Left cardiac atrium (tissue), 4 donors: ENCODE measurements at places on chromosomes 7 and 10. TPM values are rescaled to one million over a fixed set of nuclear protein-coding genes. Genes with fewer than 3 reads are reported as not detected.

The HUS1 gene
- total RNA-seq, result 28.4 TPM

The SBDS gene
- 147 TPM for total RNA-seq

The ABCC2 gene
- total RNA-seq, result 0.53 TPM

The C10orf62 gene
- total RNA-seq, result 0.35 TPM

DNA sequence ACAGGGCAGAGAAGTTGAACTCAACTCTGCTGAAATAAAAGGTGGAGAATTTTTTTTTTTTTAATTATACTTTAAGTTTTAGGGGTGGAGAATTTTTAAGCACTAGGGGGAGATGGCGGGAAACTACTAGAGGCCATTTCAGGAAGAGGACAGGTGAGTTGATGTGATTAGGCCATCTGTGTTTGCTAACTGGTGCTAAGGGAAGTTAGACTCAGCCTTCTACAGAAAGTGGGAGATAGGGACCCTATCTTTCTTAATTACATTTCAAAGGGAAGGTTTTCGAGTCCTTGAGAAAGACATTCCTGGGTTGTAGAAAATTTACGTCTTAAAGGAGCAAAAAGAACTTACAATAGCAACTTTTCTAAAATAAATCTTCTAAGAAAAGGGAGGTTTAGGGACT lies 124.8 kb downstream of the LHFPL3 start:
- DNase-seq, result no peak

DNA sequence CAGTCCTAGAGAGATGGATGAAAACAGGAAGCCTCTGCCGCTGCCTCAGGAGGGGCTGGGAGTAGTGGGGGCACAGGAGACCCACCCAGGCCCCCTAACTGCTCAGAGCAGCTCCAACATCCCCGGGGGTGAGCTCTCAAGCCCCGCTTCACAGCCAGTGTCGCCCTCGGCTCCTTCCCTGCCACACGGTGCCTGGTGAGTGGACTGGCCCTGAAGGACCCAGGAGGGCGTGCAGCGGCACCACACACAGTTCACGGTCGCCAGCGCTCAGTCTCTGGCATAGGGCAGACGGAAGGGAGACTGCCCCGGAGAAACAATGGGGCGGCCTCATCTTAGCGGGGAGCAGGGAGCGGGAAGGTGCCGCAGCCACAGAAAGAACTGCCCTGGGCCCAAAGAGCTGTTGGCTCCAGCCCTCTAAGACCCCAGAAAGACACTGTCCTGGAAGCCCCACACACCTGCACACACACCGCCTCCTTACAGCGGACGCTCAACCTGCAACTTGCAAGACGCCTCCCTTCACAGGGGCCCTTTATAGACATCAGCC lies 1.2 kb downstream of the CLDN15 start:
- no peak for DNase-seq

GRCh38 chr7:155123413-155123812 lies 53.3 kb downstream of the HTR5A start:
- DNase-seq, result no peak
